Neuronal stem cell (in vitro differentiated cells): ENCODE measurements at places on chromosomes 1 and 21.
A peak's percentile ranks its signal among the peaks of the same experiment; 100 is the strongest.

DNA sequence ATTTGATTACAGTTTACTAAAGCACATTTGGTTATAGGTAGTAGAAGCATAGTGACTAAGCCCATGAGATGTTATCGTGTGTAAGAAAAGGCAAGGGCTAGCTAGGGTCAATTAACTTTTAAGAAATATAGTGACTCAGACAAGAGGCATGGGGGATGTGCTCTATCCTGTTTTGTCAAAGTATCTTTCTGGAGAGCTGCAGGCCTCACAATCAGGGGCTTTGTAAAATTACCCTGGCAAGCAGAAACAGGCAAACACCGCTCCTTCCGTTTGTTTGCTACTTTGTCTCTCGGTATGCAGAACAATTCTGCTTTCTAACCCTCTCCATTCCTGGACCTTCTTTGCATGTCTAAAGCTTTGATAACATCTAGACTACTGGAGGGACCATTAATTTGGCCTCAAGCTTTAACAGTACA, 26.1 kb upstream of the ZNF697 start:
- DNase-seq, result no peak

DNA sequence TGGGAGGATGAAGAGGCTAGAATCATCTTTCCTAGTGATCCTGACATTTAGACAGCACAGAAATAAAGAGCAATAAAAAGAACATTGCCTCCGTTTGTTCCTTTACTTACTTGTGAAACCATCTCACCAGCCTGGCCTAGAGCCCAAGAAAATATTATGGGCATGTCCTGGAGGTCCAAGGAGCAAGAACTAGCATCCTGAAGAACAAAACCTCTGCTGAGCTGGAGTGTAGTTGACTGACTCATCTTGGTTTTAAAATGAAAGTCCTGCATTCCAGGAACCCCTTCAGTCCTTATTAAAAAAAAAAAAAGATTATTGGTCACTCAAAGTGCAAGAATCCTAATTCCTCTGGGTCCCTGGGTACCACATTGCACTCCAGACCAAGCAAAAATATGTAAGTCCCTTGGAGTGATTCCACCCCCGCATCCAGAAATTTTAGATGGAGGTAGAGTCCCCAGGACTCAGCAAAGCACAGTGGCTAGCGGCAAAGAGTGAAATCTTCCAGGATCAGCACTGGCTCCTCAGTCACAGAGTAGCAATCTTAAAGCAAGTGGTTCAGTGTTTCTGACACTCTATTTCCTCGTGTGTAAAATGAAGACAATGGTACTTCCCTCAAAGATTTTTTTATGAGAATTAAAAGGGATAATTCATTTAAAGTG, 7.0 kb downstream of the SMCP start:
- no peak for DNase-seq

- no peak for DNase-seq
These were observed 28.8 kb downstream of the MEF2D start for GRCh38 chr1:156471496-156472490.

DNA sequence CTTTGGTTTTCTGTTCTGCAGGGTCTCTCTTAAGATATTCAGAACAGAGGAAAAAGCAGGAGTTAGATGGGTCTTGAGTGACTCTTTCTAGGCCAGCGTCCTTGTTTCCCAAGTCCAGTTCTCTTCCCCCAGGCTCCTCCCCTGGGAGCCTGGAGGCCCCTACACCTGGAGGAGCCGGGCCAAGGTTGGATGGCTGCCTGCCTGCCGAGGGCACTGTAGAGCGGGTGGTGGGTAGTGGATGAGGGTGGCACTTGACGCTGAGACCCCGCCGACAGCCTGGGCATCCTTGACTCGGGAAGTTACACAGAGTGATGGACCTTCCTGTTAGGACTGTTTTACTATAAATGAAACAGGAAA, 17.4 kb upstream of the KANK4 start:
- no peak for DNase-seq

DNA sequence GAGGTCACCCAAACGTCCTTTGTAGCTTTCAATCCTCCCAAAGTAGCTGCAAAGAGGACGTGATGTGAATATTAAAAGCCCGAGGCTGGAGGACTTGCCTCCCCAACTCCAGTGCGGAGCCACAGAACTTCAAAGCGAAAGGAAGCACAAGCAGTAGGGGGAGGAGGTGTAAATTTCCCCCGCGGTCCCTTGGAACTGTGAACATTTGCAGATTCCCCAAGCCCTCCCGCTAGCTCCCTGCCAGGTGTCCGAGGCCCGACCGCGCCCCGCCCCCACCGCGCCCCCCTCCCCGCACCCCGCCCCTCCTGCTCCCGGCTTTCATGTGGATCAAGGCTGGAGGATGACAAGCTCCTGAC, 41.5 kb upstream of the HAO2 start:
- DNase-seq, result no peak

DNA sequence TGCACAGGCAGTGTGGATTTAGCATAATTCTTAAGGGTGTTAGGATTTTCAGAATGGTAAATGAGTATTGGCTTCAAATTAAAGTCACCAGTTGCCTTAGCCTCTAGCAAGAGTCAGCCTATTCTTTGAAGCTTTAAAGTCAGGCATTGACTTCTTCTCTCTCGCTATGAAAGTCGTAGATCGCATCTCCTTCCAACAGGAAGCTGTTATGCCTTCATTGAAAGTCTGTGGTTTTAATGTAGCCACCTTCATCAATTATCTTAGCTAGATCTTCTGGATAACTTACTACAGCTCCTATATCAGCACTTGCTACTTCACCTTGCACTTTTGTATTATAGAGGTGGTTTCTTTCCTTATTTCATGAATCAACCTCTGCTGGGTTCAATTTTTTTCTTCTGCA, 320.2 kb downstream of the PTPRC start:
- no peak for DNase-seq

DNA sequence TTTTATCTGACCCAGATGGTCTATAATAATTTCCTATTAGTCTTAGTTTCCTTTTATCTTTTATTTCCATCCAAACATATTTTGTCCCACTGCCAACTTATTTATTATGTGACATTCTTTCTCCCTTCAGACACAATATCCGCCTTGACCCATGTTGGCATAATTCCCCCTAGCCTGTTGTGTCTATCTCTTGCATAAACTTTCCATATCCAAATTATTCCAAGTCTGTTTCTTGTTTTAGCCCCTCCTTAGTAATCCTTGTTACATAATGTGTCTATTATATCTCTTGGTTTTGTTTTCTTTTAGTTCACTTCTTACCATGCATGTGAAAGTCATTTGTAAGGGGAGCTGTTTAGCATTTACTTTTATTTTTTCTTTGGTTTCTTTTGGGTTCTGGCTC, 81.6 kb upstream of the CACHD1 start:
- DNase-seq, result no peak

GRCh38 chr1:162740755-162741154, 49.7 kb upstream of the HSD17B7 start:
- DNase-seq, result no peak

GRCh38 chr1:205913451-205914154, 29.7 kb downstream of the SLC26A9 start:
- no peak for DNase-seq

GRCh38 chr1:180343921-180344769, 114.1 kb downstream of the LHX4 start:
- DNase-seq, result no peak

DNA sequence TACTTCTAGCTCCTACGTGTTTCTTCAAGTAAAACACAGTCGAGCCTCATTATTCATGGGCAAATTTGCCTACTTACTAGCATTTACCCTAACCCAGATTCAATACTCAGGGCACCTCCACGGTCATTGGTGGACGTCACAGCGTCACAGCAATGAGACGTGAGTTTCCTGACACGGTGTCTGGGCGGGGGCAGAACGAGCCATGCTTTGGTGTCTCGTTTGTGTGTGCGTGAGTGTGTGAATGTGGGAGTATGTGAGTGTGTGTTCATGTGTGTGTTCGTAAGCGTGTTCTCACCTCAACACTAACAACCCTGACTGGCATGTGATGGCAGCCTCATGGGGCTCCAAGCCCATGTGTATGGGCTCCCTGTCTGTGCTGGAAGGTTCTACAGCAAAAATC, 17.5 kb upstream of the COL18A1 start:
- DNase-seq, result no peak

GRCh38 chr1:101086783-101087182, 61.2 kb upstream of the DPH5 start:
- no peak for DNase-seq

- peak; percentile 55 for DNase-seq
These were observed 399.4 kb downstream of the SMYD3 start for GRCh38 chr1:246107516-246108277.

- DNase-seq, result no peak
These were observed 98.9 kb upstream of the SLC44A3 start for GRCh38 chr1:94721240-94721639.

- DNase-seq, result no peak
These were observed 33.6 kb upstream of the CASZ1 start for GRCh38 chr1:10829965-10830515.

- no peak for DNase-seq
These were observed 293.7 kb downstream of the PCP4 start for GRCh38 chr21:40160911-40161310.

DNA sequence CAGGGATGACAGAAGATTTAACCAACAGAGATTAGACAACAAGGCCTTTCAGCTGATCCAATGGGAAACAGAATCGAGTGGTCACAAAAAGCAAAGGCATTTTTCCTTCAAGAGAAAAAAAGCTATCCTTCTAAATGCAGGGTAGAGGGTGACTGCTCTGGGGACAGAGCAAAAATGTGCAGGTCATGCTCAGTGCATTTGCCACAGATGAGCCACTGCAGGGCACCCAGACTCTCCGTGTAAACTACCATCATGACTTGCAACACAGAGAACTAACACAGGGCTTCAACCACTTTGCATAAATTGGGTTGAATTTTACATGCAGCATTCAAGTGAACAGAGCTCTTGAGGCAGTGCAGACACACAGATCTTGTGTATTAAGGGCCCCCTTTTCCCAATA, 56.8 kb downstream of the PRKAB2 start:
- no peak for DNase-seq

GRCh38 chr1:157993147-157993917, at the start of gene KIRREL1:
Gene KIRREL1 (plus strand): TSS chr1:157993645. CDS start chr1:157993677, 32 bp downstream.
- no peak for DNase-seq

- no peak for DNase-seq
These were observed 93.0 kb downstream of the ATP6V1G3 start for GRCh38 chr1:198447468-198447867.

DNA sequence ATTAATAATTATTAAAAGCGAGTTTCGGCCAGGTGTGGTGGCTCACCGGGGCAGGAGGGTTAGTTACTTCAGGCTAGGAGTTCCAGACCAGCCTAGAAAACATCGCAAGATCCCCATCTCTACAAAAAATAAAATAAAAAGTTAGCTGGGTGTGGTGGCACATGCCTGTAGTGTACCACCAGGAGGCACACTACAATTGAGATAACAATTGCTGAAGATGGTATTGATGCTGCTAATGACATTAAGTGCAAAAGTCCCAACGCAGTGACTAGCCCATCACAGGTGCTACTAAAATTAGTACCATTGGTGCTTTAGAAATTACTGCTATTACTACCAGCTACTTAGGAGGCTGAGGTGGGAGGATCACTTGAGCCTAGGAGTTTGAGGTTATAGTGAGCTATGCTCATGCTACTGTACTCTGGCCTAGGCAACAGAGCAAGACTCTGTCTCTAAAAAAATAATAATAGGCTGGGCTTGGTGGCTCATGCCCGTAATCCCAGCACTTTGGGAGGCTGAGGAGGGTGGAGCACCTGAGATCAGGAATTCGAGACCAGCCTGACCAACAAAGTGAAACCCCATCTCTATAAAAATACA, 156.6 kb downstream of the GREM2 start:
- DNase-seq, result no peak

GRCh38 chr1:224615861-224616755, at the start of gene CNIH3:
Gene CNIH3 (plus strand): TSS chr1:224616317. CDS start chr1:224617175, 858 bp downstream.
- peak; percentile 70 for DNase-seq

- DNase-seq, result no peak
These were observed 37.0 kb upstream of the RCAN3 start for GRCh38 chr1:24465638-24466037.

- no peak for DNase-seq
These were observed 3.6 kb downstream of the PRKAB2 start for GRCh38 chr1:147168626-147169058.

DNA sequence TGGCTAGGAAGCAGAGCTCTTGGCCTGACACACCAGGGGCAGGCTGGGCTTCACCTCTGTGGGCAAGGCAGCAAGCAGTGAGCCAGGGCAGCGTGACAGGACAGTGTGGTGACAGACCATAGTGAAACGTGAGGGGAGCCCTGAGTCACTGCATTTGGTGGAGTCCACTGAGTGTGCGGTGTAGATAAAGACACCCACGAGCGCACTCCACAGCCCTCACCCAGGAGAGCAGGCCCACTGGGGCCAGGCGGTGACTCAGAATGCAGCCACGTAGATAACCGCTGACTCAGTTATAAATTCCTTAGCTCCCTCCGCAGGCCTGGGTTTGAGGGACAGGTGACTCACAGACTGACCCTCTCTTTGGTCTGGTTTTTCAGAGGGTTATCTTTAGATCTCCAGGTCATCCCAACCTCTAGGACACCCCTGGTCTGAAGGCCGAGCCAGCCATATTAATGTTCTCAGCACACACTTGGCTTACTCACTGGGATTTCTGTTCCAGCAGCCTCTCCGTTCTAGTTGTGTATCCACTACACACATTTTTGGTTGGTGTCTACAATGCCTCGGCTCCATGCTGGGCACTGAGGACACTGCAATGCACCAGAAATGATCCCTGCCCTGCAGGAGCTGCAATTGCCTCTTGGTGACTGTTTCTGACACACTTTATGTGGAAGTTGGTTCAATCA, 90.2 kb upstream of the TSPAN2 start:
- DNase-seq, result no peak

GRCh38 chr1:93990010-93990409, 80.8 kb upstream of the GCLM start:
- no peak for DNase-seq

GRCh38 chr1:27643600-27644368, 8.8 kb upstream of the FGR start:
- DNase-seq, result no peak

- peak; percentile 21 for DNase-seq
These were observed 771 bp upstream of the NTNG1 start for GRCh38 chr1:107139833-107140702.

DNA sequence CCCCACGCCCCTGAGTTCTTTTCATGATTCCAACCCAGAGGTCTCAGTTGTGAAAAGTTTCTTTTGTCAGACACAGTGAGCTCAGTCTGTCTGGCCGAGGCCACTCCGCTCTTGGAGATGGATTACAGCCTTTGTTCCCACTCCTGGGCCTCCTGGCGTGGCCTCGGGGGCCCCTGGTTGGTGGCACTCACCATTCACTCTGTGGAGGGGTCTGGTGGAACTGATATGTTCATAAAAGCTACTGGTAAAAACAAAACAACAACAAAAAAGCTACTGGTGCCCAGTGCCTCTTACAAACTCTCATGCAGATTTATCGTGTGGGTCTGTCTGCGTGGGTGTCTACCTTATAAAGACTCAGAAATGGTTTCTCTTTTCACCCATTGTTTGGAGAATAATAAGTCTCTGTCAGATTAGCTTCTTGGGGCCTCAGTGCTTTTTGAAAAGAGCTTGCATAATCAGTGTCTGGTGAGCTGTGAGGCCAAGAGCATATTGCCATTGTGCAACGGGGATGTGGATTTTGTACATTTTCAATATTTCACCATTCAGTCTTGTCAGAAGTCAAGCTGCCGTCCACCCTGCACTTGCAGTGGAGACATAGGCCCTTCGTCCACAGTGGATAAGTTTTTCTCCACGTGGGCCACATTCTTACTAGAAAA, 86.7 kb downstream of the GALNT2 start:
- peak; percentile 33 for DNase-seq

- DNase-seq, result no peak
These were observed 792 bp downstream of the GOLPH3L start for GRCh38 chr1:150696162-150696561.
